ENCODE measurements at places on chromosomes 1 and 21.

GRCh38 chr1:113657126-113657525 lies 102.2 kb downstream of the PHTF1 start:
- H3K27me3 ChIP-seq = no peaks in the 10 kb centered on the region
- H3K4me1 ChIP-seq = no peaks in the 10 kb centered on the region
- no peak for DNase-seq

DNA sequence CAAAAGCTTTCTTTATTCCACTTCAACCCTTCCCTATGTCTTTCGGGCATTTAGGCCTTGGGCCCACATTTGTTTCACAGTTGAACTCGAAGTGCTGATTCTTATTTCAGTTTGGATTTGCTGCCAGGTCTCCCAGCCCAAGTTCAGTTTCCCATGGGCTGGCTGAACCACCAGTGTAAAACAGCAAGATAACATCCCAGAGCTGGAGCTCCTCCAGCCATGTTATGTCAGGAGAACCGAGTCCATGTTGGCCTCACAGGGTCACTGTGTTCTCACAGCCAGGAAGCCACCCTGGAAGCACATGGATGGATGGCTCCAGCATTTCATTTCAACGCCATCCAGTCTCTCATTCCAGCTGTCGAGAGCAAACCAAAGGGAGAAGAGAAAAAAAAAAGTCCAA lies 45.2 kb upstream of the RXRG start:
- no peak overlapping the region for H3K27ac ChIP-seq
- DNase-seq = no peak
- H3K27me3 ChIP-seq = peaks cover 5% of the 10 kb centered on the region
- no peaks in the 10 kb centered on the region for H3K4me1 ChIP-seq
- H3K36me3 ChIP-seq = no peaks in the 10 kb centered on the region

- peak overlapping the region; percentile 70 for H3K27ac ChIP-seq
- peak overlapping the region; percentile 58 for H3K4me3 ChIP-seq
- H3K36me3 ChIP-seq = no peaks in the 10 kb centered on the region
- peak; percentile 32 for DNase-seq
- no peaks in the 10 kb centered on the region for H3K27me3 ChIP-seq
Measured at GRCh38 chr21:44618909-44619308, 7.0 kb downstream of the KRTAP10-8 start.

DNA sequence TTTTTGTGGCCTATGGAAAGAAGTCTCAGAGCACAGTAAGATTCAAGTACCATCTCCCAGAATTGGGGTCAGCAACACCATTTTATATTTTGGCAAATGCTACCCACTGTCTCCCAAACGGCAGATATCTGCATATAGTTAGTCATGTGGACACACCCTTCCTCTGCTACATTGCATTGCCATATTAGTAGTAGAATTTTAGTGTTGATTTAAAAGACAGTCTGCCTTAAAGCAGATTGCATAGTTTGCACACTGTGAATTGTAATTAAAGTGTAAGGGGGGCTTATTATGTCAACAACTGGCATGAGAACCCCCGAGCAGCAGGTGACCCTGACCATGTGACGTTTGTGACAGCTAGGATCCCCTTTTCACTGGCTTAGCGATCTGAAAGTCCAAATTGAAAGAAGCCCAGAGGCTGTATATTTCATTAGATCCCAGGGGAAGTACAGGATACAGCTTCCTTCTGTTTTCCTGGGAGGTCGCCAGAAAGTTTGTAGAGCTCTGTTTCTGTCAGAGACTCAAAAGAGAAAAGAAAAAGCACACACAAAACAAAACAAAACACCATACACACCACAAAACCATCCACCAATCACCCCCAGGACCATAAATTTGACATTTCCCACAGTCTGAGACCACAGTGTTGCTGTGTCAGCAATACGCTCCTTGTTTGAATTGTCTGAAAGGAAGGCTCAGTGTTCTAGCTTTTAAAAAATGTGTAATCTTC lies 172.4 kb downstream of the NFIA start:
- peaks cover 2% of the 10 kb centered on the region for H3K27me3 ChIP-seq
- no peak for DNase-seq
- no peak overlapping the region for H3K4me3 ChIP-seq
- no peak overlapping the region for H3K27ac ChIP-seq
- no peaks in the 10 kb centered on the region for H3K4me1 ChIP-seq

- H3K27me3 ChIP-seq = no peaks in the 10 kb centered on the region
- no peak for DNase-seq
- H3K4me3 ChIP-seq = no peak overlapping the region
- peaks cover 6% of the 10 kb centered on the region for H3K4me1 ChIP-seq
Measured at GRCh38 chr1:33167650-33168447, 14.0 kb downstream of the TRIM62 start.

GRCh38 chr1:200900877-200901276 lies 6.2 kb downstream of the INAVA start:
- no peak for DNase-seq
- no peaks in the 10 kb centered on the region for H3K36me3 ChIP-seq
- H3K4me3 ChIP-seq = no peak overlapping the region
- no peak overlapping the region for H3K27ac ChIP-seq
- H3K27me3 ChIP-seq = peaks cover 2% of the 10 kb centered on the region

DNA sequence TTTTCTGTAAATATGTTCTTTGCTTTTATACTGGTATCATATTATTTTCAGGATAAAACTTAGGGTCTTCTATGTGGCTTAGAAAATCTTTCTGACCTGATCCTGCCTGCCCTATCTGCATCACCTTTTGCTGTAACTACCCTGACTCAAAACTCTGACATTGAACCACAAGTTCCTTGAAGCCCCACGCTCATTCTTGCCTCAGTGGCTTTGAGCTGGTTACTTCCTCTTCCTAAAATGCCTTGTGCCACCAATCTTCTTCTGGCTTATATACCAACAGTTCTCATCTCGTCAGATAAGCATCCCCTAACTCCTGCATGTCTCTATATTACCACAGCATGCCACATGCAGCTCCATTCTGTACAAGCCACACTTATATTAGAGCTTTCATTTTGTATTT lies 84.5 kb upstream of the LRRC7 start:
- H3K4me1 ChIP-seq = no peaks in the 10 kb centered on the region
- no peak overlapping the region for H3K27ac ChIP-seq
- DNase-seq = no peak
- no peak overlapping the region for H3K4me3 ChIP-seq
- H3K36me3 ChIP-seq = no peaks in the 10 kb centered on the region

GRCh38 chr1:38403667-38404066 lies 357.1 kb upstream of the POU3F1 start:
- no peaks in the 10 kb centered on the region for H3K36me3 ChIP-seq
- peaks cover 7% of the 10 kb centered on the region for H3K27me3 ChIP-seq
- no peak for DNase-seq
- no peak overlapping the region for H3K4me3 ChIP-seq

DNA sequence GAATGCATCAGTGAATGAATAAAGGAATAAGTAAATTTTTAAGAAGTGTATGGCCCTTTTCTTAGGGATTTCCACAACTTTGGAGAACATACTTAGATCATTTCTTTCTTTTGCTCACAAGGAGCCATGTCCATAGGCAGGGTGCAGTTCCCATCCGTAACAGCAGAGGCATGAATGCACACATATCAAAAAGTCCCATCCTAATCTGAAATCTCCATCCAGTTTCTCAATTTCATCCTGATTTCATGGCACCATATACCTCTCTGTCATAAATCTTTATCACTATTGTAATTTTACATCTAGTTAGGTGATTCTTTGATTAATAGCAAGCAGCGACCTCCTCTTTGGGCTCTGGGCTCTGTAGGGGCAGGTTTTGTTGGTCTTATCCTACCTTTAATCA lies 359.2 kb downstream of the RRAGC start:
- peaks cover 4% of the 10 kb centered on the region for H3K27me3 ChIP-seq
- no peaks in the 10 kb centered on the region for H3K4me1 ChIP-seq
- H3K4me3 ChIP-seq = no peak overlapping the region
- H3K36me3 ChIP-seq = no peaks in the 10 kb centered on the region
- DNase-seq = no peak

- no peaks in the 10 kb centered on the region for H3K27me3 ChIP-seq
- H3K27ac ChIP-seq = no peak overlapping the region
- no peaks in the 10 kb centered on the region for H3K36me3 ChIP-seq
- no peaks in the 10 kb centered on the region for H3K4me1 ChIP-seq
- H3K4me3 ChIP-seq = no peak overlapping the region
Measured at GRCh38 chr1:242219298-242219901, 220.5 kb upstream of the MAP1LC3C start.

DNA sequence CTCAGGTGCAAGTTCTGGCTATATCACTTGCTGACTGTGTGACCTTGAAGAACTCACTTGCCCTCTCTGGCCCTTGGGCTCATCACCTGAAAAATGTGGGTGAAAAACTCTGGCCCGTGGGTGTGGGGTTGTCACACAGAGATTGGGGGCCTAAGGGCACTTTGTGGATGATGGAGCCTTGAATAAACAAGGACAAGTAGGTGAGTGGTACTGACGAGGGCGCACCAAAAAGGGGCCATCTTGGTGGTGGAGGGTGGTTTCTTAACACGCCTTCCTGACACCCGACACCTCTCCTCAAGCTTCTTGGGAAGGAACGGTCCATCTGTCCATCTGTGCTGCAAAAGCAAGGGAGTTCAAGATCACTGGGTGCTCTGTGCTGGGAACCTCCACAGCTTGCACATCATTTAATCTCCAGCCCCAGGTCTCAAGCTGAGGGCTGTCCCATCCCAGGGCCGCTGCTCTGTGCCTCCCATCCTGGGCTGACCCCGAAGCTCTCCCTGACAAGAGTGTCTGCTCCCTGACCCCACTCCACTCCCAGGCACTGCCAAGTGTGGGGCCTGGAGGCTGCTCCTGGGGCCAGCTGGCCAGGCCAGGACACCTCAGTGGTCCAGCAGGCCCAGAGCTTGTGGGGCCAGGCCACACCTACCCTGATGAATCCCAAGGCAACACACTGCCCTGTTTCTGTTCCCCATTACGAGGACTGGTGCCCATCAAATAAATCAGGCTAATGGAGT lies 97.3 kb downstream of the GLIS1 start:
- DNase-seq = no peak
- no peaks in the 10 kb centered on the region for H3K4me1 ChIP-seq
- no peaks in the 10 kb centered on the region for H3K27me3 ChIP-seq
- no peak overlapping the region for H3K4me3 ChIP-seq
- no peaks in the 10 kb centered on the region for H3K36me3 ChIP-seq

Measured in CD4-positive, CD25-positive, alpha-beta regulatory T cell (primary cell).